ENCODE measurements at places on chromosomes 12 and 14.

GRCh38 chr12:66092559-66093269, 37.8 kb downstream of the LLPH start:
- DNase-seq = no peak

DNA sequence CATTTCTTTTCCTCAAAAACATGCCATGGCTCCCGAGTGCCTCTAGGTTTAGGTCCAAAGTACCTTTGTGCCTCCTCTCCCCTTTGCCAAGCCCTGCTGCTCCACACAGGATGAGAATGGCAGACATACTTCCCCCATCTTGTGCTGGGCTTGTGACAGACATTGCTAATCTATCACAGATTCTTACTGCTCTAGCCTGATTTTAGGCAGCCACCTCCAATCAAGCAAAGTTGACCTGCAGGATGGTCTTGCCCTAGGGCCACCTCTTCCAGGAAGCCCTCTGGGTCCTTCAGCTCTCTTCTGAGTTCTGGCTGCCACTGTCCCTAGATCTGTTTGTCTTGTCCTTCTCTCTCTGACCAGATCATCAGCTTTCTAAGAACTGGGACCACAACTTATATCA, 20.5 kb downstream of the FOXN4 start:
- DNase-seq = no peak

DNA sequence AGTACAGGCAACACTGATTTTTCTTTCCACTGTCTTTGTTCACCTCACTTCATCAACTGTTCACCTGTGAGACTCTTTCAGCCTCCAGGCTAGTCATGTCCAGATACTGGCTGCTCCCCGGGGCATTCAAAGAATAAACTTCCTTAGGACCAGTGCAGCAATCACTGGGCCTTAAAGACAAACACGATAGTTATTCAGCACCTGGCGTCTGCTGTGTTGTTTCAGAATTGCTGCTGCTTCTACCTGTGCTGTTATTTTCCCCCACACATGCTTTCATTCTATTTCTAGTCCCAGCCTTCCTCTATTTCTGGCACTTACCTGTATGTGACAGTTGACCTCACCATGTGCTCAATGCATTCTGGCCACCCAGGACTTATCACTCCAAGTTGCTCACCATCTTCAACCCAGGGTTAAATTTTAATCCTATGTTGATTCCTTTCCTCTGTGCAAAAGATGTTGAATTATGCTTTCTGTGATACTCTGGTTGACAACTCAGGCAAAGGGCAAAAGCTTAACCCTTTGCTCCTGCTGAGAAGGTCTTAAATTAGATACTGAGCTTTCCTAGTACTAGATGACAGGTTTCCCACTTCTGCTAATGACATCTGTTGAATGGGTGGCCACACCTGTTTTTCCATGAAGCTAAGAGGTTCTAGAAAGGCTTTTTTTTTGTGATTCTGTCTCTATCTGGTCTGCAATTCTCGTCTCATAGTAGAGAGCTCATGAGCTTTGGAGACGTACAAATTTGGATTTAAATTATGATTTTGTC, 41.4 kb downstream of the PTPRQ start:
- DNase-seq = no peak

DNA sequence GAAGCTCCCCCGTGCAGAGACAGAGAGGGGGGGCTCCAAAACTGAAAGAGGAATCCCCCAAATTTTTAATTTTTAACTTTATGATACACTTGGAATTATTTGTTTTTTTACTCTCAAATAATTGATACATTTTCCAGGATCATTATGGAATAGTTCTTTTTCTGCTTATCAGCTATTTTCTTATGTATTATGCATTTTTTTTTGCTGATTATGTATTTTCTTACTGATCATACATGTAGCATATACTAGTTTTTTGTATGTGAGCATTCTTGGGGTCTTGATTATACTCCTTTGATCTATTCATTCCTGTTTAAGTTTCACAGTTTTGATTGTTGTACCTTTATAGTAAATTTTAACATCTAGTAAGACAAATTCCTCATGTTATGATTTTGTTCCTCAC, 55.5 kb upstream of the LDHB start:
- DNase-seq = no peak

GRCh38 chr12:117403586-117404139, 42.2 kb upstream of the NOS1 start:
- no peak for DNase-seq

DNA sequence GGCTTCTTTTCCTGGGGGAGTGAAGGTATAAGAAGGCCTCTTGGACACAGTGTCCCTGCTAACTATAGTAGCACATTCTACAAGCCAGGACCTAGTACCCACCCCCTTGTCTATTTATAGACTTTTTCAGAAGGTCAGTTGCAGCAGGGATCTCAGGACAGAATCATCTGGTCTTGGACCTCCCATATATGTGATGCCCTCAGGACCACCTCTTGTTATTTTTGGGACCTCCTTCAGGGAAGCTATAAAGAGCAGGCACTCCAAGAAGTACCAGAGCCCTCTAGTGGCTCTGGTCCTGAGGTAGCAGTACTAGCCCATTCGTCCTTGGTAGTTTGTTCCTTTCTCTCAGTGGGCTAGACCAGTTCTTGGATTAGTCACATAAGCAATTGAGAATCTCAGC, 4.3 kb downstream of the COQ10A start:
- DNase-seq = no peak

All from CD4-positive, alpha-beta T cell treated with Interleukin-15 for 1 hour (primary cell).